Inflammatory macrophage treated with lipopolysaccharide for 4 hours (primary cell): ENCODE measurements at places on chromosomes 7 and 10.

- DNase-seq = no peak
Measured at GRCh38 chr7:87220734-87221215, 1.2 kb upstream of the TMEM243 start.

GRCh38 chr7:7251742-7252141, 69.4 kb downstream of the C1GALT1 start:
- DNase-seq = peak; percentile 79

- no peak for DNase-seq
Measured at GRCh38 chr7:119196183-119196582, 971.7 kb downstream of the ANKRD7 start.

- DNase-seq = no peak
Measured at GRCh38 chr7:157500171-157500960, 163.6 kb downstream of the DNAJB6 start.

- no peak for DNase-seq
Measured at GRCh38 chr10:90642136-90642535, 215.7 kb downstream of the HTR7 start.

DNA sequence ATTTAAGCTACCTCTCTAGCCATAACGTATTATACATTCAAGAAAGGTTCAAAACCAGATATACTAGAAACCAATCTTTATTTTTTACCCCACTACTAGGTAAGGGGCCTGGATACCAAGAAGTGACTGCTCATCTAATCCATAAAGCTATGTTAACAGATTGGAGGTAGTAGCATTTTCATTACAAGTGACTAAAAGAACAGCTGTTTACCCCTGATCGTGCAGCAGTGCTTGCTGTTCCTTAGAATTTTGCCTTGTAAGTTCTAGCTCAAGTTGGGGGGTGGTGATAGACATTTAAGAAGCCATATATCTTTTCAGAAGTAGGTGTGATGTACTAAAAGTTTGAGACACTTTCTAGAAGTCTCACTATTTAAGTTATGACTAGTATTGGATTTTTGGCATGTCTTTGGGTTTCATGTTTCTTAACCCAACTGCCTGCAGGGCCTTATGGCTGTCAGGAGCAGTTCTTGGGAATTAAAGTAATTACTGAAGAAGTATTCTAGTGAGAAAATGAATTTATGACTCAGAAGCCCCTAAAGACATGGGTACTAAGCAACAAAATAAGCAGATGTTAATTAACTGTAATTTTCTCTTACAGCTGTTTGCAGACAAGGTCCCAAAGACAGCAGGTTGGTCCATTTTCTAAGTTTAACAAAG, 2.3 kb downstream of the PPIA start:
- no peak for DNase-seq

DNA sequence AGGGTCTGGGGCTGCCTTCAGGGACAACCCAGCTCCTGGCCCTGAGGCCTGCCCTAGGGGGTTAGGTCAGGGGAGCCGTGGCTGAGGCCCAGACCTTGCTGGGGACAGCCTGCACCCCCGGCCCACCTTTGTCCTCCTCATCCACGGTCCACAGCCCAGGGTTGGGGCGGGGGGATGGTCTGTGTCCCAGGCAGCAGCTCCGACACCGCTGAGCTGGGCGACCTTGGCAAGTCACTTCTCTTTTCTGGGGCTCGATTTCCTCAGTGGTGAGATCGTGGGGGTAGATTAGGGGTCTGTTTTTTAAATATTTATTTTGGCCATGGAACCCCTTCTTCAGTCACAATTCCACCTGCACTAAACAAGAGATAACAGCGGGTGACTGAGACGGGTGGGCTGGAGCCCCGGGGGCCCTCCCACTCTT, 30.9 kb downstream of the DNAJB12 start:
- DNase-seq = no peak

- DNase-seq = no peak
Measured at GRCh38 chr10:84194424-84195043, at the start of gene CDHR1. CDHR1 (plus strand) TSS chr10:84194537; CDS start chr10:84194761, 224 bp downstream.

- no peak for DNase-seq
Measured at GRCh38 chr10:57694956-57695608, 572.6 kb downstream of the IPMK start.

DNA sequence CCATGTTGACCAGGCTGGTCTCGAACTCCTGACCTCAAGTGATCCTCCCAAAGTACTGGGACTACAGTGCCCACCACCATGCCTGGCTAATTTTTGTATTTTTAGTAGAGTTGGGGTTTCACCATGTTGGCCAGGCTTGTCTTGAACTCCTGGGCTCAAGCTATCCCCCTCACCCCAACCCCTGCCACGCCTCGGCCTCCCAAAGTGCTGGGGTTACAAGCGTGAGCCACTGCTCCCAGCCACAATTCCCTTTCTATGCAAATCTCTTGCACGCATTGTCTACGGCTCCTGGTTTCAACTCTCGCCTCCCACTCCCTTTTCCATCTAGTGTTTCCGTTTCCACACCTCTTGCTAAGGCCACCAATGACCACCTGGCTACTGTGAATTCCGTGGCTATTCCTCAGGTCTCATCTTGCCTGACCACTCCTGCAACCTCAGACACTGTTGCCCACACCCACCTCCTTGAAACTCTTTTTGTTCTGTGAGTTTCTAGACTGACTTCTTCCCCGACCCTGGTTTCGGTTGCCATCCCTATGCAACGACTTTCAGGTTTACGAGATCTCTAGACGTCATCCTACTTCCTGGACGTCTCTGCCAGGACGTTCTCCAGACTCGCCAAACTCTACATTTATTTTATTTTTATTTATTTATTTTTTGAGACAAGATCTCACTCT, 3.4 kb downstream of the CLDN3 start:
- DNase-seq = no peak

- DNase-seq = no peak
Measured at GRCh38 chr7:40492946-40493345, 358.1 kb downstream of the SUGCT start.

GRCh38 chr7:69464035-69464434, 134.2 kb upstream of the AUTS2 start:
- no peak for DNase-seq

DNA sequence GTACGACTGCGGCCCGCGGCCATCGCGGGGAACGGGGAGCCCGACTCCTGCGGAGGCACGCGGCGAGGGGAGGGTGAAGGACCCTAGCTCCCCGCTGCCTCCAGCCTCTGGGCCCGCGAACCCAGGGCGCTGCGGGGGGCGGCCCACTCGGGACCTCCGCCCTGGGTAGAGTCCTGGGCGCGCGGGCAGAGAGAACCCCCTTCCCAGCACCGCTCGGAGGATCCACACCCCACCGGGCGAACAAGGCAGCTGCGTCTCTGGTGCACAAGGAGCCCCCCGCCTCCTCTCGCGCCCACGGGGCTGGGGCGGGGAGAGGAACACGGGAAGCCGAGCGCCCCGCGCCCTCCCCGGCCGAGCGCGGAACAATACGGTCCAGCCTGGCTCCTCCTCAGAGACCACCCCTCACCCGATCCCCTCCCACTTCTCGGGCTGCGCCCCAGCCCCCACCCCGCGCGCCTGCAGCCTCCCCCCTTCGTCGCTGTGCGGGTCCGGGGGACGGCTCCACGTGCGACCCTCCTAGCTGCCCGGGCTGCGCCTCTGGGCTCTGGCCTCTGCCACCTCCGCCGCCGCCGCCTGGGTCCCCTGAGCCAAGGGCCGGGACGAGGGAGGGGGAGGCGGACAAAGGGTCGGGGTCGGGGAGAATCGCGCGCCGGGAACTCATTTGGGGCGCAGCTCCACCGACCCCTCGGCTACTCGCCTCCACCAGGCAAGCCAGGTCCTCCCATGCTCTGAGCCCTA, at the start of gene WDR86:
Gene WDR86, minus strand, starts transcription at position 372 of the 738 bp plus-strand sequence. CDS start 449 bp downstream, outside the sequence.
- DNase-seq = no peak

DNA sequence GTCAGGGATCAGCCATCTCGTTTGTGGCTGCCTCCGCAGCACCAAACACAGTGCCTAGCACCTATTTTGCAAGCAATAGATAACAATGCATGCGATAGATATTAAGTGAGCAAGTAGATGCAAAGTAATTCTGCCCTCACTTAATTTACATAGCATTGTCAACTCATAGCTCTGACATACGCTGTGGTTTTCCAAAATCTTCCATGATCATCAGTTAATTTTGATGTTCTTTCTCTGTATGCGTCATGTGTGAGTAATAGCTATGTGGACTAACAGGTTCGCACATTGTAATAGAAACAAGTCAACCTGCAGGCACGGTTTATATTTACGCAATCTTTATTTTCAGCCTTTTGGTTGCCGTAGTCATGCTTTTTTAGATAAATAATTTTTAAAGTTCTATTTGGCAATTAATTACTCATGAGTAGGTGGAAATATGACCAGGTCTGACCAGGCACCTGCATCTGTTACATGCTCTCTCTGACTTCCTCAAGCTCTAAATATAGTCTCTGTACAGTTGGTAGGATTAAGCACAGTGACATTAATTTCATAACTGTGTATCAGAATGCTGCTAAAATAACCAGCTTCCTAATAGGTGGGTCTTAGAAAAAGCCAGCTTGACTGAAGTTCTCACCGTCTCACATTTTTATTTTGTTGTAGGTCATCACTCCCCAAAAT, 13.3 kb downstream of the MAP3K8 start:
- DNase-seq = peak; percentile 51

- DNase-seq = no peak
Measured at GRCh38 chr7:148540041-148540738, 50.4 kb upstream of the C7orf33 start.

DNA sequence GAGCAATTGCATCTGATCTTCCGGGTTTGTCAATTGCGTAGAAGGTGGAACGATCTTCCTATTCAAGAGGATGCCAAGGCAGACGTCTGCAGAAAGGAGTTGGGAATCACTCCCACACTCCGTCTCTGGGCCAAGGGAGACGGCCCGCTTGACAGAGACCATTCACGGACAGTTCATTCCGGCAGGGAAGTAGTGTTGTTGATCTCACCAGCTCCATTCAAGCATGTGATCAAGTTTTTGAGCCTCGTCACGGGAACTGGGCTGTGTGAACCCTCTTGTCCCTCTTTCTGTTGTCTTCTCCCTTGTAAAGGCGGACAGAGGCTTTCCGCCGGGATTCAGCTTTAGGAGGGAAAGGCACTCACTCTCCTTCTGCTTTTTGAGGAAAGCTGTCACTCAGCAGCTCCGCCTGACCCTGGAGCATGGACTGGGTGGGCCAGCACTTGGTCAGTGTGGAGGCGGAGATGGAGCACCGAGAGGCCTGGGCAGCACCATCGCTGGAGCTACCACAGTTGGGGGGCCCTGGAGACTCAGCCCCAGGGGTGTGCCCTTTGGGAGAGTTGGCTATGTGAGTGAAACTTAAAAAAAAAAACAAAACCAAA, 44.9 kb downstream of the SPDYE5 start:
- no peak for DNase-seq

GRCh38 chr10:105770524-105771212, 1129.6 kb downstream of the SORCS3 start:
- no peak for DNase-seq

GRCh38 chr10:119248681-119249080, 41.3 kb downstream of the GRK5 start:
- no peak for DNase-seq

- DNase-seq = peak; percentile 41
Measured at GRCh38 chr10:5434017-5434753, 21.8 kb downstream of the NET1 start.

GRCh38 chr7:150755473-150756099, 18.4 kb downstream of the GIMAP5 start:
- DNase-seq = peak; percentile 70

DNA sequence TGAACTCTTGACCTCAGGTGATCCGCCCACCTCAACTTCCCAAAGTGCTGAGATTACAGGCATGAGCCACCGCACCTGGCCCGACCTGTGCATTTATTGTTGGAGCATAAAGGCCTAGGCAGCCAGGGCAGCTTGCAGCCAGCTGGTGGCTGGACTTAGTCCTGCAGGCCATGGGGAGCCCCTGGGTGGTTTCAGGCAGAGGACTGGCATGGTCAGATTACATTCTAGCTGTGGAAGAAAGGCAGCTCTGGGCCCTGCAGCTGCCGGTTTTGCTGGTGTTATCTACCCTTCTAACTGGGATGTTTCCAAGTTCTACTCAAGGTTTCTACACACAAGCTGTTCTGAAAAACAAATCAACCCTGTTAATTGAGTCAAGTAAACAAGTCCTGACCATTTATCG, 22.7 kb upstream of the MKRN1 start:
- no peak for DNase-seq

DNA sequence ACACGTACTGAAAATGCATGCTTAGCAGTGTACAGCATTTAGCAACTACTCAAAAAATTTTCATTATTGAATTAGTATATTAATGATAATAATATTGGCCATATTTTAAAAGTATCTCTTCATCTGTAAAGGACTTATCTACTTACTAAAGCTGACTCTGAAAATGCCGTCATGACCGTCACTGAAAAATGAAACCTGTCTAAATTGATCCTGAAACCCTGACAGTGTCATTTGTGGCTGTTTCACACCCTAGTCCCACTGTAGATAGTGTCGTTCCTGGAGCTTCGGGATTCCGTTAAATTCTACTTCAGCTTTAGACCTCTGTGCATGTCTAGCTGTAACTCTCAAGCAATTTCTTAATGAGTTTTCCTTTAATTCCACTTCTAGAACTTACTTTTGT, 35.8 kb upstream of the EZH2 start:
- DNase-seq = no peak

DNA sequence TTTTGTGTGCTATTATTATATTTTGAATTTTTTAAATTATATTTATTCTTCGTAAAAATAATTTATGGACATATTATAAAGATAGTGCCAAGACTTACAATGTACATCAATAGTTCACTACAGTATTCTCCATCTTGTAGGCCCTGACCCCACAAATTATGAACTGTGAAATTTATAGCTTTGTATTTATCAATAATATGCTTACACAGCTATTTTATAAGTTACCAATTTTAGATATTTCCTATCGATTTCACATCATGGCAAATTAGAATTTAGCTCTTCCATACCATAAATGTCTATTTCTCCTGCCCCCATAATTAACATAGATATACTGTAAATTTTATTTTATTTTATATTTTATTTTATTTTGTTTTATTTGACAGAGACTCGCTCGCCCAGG, 34.4 kb upstream of the GNAI1 start:
- no peak for DNase-seq

DNA sequence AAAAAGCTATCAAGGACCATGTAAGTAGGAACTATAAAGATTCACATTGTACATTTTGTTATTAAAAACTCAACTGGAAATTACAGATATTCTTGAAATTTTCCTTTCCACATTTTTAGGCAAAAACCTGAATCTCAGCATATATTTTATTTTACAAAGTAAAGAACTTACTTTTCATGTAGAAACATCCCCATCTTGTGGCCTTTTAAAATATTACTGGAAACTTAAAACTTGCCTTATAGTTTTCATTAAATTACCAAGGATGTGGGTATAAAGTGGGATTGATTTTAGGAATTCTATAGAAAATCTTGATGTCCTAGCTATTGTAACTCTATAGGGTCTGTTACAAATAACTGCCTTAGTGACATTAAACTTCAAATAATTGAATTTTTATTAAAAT, 10.6 kb downstream of the DBF4 start:
- peak; percentile 65 for DNase-seq

- DNase-seq = no peak
Measured at GRCh38 chr10:109895848-109896247, 27.5 kb downstream of the XPNPEP1 start.

DNA sequence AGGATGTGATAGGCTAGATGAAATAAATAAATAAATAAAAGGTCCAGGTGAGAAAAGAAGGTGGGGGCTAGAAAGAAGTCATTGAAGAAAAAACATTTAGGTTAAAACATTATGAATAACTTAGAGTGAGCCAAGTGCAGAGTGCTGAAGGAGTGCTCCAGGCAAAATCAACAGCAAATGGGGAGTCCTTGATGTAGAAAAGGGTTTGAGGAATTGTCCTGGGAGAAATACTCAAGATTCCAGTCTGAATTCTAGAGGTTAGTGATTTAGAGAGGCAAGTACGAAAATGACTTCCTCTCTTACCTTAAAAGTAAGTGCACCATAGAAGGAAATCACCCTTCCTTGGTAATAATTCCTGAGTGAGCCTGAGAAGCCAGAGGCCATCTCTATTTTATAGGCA, 19.7 kb downstream of the CAV1 start:
- no peak for DNase-seq
